ENCODE measurements at places on chromosomes 1 and 21.

- no peak for DNase-seq
Observed at GRCh38 chr1:37400466-37401225, 73.7 kb upstream of the ZC3H12A start.

- DNase-seq, result no peak
Observed at GRCh38 chr1:248751635-248752034, 3.9 kb downstream of the LYPD8 start.

DNA sequence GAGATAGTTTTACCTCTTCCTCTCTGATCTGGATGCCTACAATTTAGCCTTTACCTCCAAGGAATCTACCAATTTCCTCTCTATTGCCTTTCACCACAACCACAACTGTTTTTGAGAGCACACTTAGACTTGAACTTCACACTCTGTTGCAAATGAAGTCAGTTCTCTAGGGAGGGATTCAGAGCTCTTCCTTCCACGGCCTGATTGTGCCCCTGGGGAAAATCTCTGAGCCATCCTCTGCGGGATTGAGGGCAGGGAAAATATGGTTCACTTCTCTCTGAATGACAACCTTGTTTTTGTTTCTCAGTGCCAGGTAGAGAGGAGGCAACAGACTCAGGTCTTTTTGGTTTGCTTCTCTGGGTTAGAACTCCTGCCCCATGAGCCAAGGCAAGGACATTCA is 35.4 kb upstream of the BCL10 start:
- DNase-seq, result no peak

GRCh38 chr21:28540514-28540913 is 452.2 kb downstream of the LTN1 start:
- DNase-seq, result no peak

DNA sequence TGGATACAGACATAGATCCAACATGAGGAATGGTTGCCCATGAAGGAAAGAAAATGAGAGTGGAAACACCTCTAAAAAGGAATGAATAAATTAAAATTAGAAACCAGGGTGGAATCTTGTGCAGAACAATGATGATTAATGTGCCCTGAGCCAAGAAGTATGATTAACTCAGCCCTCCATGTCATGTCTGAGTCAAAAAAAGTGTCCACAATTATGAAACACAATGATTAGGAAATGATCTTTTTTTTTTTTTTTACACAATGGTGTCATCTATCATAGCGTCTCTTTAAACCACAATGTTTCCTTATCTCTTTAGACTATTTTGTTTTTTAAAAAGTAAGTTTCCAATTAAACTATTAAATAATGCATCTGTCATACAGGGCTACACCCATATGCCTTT is 78.9 kb upstream of the RAB4A start:
- no peak for DNase-seq

- DNase-seq, result no peak
Observed at GRCh38 chr1:67236277-67236676, 70.0 kb downstream of the IL23R start.

GRCh38 chr1:170661646-170662411 is 2.1 kb upstream of the PRRX1 start:
- no peak for DNase-seq

GRCh38 chr1:79575424-79575823 is 568.9 kb upstream of the ADGRL4 start:
- no peak for DNase-seq

DNA sequence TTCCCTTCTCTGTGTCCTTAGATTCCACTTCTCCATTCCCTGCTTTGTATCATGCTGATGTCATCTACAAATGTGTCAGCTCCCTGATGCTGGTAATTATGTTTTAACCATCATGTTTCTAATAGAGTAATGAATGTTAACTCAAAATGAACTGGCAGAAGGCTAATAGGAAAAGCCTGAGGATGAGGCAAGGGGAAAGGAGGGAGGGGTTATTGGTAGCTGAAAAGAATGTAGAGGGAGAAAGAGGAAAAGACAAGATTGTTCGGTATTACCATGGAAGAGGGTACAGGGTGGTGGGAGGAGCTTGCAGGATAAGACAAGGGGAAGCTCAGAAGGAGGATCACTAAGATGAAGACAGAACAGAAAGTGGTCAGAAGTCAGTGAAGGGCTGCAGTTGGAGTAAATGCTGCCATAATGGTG is 150.9 kb downstream of the ZC3H11B start:
- no peak for DNase-seq

- no peak for DNase-seq
Observed at GRCh38 chr1:168932539-168932938, 174.0 kb upstream of the ATP1B1 start.

GRCh38 chr1:32580348-32581017 is 41.3 kb downstream of the ZBTB8A start:
- DNase-seq, result no peak

GRCh38 chr1:7432102-7432899 is 338.8 kb upstream of the VAMP3 start:
- DNase-seq, result no peak

GRCh38 chr1:50481142-50481736 is 58.0 kb upstream of the DMRTA2 start:
- no peak for DNase-seq

DNA sequence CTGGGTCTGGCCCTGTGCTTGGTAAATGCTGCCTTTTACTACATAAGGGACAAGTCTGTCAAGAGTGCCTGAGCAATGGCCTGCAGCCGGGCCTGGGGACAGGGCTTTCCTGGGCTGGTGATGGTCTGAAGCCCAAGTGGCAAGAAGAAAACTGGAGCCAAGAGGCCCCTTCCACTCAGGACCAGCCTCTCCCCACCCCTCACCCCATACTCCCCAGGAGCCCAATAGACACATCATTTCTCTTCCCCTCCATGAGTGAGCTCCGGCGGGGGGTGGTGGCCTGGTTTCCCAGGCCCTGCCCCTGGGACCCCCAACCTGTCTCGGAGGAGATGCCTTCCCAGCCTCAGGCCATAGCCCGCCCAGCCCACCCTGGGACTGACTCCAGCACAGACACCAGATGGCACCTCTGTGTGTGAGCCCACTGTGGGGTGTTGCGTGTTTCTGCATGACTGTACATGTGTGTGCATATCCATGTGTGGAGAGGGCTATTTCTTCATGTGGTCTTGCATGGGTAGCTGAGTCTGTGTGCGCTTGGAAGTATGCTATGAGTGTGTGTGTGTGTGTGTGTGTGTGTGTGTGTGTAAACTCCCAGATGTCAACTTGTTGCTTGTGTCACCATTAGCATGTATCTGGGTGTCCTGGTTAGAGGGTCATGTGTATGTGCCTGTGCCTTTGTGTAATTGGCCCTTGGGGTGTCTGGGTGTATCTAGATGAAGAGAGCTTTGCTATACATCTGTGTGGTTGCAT is 14.3 kb upstream of the LRP8 start:
- no peak for DNase-seq

DNA sequence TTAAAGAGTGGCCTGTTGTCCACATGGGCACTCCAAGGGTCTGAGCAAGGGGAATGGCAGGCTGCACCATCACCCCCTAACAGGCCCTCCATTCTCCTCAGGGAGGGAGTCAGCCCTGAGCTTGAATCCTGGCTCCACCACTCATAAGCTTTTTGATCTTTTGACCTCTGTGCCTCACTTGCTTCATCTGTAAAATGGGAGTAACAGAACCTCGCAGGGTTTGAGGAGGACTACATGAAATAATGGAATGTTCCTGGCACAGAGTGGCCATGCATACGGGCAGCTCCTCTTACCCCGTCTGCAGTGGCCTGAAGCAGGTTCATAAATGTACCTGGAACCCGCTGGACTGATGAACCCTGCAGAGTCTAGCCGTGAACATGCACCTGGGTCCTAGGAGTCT is 2.1 kb upstream of the XKR8 start:
- no peak for DNase-seq

GRCh38 chr1:201816309-201816854 is 12.6 kb upstream of the IPO9 start:
- no peak for DNase-seq

GRCh38 chr1:103211073-103211472 is 102.8 kb upstream of the COL11A1 start:
- no peak for DNase-seq

DNA sequence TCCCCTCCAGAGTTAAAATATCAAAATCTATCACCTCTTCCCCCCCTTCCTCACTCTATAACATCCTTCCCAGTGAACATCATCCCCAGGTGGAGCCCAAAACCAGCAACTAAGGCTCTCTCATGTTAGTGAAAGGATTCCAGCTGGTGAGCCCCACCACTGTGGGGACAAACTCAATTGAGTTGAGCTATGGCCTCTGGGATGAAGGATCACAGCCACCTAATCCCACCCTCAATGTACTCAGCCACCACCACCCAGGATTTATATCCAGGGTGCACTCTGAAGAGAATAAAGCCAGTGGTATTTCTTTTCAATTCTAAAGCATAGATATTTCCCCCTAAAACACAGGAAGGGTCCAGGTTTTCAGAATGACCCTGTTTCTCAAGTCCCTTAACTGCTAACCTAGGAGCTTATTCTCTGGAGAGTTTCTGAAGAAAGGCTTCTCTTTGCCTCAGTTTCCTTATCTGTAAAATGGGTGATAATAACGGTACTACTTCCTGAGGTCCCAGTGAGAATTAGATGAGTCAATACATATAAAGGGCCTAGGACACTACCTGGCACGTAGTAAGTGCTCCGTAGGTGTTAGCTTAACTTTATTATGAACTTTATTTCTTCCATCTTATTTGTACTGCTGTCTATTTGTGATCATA is 15.6 kb upstream of the BOLA1 start:
- DNase-seq, result no peak

GRCh38 chr21:38400195-38400919 is 97.9 kb downstream of the ERG start:
- DNase-seq, result no peak

DNA sequence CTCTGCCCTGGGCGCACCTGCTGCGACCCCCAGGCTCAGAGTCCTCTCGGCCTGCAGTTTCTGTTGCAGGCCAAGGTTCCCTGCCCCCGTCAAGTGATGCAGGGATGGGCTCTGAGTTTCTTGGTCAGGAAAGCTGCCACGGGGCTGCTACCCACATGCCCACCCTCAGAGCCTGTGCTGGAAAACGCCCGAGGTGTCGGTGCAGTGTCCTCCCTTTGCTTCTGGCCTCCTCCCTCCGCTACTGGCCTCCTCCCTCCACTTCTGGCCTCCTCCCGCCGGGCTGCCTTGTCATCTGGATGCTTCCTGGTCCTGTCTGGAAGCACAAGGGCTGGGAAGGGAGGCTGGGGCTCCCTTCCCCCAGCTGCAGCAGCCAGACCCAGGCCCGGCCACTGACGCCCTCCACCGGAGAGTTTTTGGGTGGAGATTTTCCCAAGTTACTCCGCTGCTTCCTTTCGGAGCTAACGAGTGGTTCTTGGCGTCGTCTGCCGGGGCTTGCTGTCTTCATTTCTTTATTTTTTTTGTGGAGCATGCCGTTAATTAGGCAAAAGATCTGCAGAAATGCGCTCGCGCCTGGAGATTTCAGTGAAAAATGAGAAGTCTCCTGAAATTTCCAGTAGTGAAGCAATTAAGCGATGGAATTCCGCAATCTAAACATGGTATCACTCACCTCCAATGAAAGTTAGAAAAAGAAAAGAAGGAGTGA is 17.4 kb downstream of the PRDM16 start:
- no peak for DNase-seq

DNA sequence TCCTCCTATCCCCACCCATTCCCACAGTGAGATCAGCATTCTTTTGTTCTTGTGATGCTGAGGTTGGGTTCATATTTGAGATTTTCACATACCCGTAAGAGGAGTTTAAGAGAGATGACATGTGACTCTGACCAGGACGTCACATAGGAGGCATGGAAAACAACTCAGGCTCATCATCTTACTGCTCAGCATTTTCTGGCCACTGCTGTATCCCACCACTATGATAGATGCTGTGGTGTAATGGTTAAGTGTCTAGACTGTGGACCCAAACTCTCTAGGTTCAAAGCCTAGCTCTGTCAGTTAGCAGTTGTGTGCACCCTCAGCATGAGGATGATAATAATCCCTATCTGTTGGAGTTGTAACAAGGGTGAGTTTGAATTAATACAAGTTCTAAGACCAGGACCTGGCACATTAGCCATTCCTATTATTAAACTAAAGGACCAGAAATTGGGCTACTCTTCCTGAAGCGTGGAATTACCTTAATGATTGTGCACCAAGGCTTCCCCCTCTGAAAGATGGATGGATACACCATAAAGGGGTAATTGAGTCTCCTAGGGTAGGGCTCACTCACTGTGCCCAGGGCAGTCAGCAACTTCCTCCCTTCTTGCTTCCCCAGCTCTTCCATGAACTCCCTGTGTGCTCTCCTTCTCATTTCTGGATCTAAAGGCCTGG is 40.9 kb downstream of the LGR6 start:
- DNase-seq, result no peak

GRCh38 chr1:149849947-149850360 is 49.4 kb upstream of the BOLA1 start:
- peak; percentile 39 for DNase-seq

DNA sequence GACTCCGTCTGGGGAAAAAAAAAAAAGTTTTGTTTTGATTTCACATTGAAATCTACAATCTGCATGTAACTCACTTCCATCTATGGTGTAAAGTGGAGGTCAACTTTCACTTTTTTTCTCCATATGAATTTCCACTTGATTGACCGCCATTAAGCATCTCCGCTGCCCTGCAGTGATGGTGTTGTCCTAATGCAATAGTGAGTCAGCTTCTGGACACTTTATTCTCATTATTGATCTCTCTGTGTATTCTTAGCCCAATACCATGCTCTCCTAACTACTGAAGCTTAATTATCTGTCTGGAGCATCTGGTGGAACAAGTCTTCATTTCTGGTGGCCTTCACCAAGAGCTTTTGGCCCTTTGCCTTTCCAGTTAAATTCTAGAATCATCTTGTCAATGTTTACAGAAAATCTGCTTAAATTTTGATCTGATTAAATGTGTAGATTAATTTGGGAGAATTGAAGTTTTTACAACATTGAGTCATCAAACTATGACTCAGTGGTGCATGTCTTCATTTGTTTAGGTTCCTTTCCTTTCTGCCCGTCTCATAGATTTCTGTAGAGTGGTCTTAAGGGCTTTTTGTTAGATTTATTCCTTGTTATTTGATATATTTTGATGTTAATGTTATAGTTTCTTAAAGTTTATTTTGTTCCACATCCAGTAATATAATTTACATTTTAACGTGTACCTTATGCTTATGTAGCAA is 181.5 kb downstream of the PRDM2 start:
- DNase-seq, result no peak

- DNase-seq, result no peak
Observed at GRCh38 chr21:45451091-45451740, 46.3 kb downstream of the COL18A1 start.

GRCh38 chr1:97366984-97367383 is 553.9 kb downstream of the DPYD start:
- DNase-seq, result no peak

- no peak for DNase-seq
Observed at GRCh38 chr1:247111700-247112478, 7.7 kb upstream of the ZNF669 start.

- peak; percentile 78 for DNase-seq
Observed at GRCh38 chr1:110783292-110783918, 89.5 kb upstream of the CD53 start.

- no peak for DNase-seq
Observed at GRCh38 chr1:183033205-183033604, 10.0 kb downstream of the LAMC1 start.

Data from T-helper 1 cell (primary cell).